ENCODE measurements at places on chromosomes 11 and 22. TPM values are rescaled to one million over a fixed set of nuclear protein-coding genes. Genes with fewer than 3 reads are reported as not detected.

The UPK3A gene
- total RNA-seq: not detected

DNA sequence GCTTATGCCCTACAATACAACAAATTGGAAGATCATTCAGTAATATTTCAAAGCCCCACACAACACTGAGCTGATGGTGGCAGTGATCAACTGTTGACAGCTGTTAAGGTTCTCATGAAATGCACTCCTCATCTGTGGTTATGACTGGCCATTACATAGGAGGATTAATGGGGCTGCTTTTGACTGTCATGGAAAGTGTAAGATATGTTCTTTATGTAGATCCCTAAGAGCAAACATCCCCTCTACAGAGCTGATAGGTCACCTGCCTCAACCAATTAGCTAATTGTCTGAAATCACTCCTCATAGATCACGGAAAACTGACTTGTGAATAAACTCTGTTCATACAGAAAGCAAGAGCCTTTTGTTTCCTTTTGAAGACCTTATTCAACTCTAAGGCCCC is 78.1 kb downstream of the GAB2 start:
- no peak for DNase-seq

DNA sequence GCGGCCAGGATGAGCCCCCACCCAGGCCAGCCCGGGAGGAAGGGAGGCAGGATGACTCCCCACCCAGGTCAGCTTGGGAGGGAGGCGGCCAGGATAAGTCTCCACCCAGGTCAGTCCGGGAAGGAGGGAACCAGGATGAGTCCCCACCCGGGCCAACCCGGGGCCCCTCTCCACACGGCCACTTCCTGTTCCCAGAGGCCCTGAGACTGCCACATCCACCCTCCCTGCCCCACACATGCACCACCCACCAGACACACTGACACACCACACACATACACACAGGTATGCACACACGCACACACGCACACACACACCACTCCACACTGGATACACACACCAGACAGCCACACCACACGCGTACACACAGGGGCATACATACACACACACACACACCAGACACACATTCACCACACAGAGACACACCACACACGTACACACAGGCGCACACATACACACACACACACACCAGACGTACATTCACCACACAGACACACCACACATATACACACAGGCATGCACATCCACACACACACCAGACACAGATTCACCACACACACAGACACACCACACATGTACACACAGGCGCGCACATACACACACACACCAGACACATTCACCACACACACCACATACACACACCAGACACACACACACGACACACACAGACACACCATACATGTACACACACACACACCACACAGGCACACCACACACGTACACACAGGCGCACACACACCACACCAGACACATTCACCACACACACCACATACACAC is 84.9 kb upstream of the PRR5 start:
- DNase-seq: no peak

- DNase-seq: no peak
These were observed 229.8 kb downstream of the BLID start for GRCh38 chr11:121886005-121886734.

DNA sequence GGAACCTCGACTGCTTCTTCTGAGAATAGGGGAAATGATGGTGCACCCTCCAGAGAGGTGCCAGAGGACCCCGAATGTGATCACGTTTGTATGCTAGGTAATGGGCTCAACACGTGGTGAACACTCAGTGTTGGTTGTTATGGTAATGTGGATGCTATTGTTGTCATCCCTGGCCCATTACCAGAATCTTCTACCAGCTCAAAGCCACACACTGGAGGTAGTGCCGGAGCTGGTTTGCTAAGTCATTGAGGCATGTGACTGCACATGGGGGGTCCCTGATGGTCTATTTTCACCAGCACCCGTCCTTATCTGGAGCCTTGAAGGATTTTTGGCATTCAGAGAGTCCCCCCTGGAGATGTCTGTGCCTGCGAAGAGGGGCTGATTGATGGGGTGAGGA is 119.1 kb upstream of the CD82 start:
- no peak for DNase-seq

GRCh38 chr22:17955590-17956379 is 68.6 kb downstream of the MICAL3 start:
- DNase-seq: no peak

DNA sequence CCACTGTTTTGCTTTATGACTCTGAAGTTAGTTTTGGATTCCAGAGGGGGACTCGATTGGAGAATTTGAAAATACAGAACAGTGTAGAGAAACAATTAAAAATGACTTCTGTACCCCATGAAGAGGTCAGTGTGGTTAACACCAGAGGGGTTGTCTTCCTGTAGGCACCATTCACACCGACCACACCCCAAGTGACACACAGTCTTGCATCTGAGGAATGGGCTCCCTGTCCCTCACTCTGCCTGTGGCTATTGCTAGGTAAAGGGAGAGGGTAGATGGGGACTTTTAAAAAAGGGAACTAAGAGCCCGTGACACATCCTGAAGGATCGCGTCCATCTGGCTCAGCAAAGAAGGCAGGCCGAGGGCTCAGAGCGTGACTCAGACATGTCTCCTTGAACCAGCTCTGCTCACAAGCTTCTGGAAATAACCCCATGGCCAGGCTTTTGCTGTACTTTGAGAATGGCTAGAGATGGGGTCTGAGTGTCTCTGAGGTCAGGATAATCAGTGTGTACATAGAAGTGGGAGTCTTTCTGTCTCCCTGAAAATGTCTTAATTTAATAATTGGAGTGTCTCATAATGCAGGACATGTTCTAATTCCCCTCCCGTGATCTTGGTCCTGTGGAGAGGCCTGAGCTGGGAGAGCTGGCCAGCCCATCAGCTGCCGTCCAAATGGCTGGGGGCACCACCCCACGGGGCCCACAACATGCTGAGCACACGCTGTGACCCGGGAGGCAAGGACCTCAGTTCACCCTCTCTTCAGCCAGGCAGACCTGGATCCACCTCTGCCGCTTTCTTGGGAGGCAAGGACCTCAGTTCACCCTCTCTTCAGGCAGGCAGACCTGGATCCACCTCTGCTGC is 39.3 kb downstream of the SGSM1 start:
- DNase-seq: no peak

The PANX2 gene
- total RNA-seq: 5.4 TPM

DNA sequence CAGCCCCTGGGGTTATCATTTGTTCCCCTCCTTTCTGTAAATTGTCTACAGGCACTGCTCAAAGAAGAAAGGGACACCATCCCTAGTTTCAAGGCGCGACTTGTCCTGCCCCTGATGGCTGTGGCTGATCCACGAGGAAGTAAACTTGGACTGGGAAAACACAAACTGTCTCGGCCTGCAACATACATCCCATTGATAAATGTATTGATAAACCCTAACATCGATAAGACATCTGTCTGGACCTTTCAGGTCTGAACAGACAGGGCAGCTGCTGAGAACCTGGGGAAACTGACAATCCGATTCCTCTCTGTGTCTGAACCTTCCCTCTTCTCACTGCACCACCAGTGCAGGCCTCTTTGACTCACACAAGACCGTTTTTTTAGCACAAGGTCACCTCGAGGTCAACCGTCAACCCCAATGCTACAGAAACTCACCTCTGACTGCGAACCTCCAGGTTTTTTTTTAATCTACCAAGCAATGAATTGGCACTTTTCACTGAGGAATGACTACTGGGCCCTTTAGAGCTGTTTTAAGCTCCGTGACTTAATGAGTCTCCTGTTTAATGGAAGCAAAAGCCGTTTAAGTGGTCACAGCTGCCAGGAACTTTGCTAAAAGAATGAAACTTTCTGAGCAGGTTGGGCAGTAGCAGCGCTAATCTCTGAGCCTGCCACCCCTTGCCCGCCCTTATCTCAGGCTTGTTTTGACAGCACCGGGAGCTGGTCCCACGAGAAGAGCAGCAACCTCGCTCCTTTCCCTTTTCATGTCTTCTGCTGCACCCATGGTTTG is 203.8 kb upstream of the TMEM45B start:
- no peak for DNase-seq

GRCh38 chr22:20606041-20606783 is 98.8 kb downstream of the MED15 start:
- peak; percentile 83 for DNase-seq

- DNase-seq: no peak
These were observed 4.6 kb upstream of the MIF start for GRCh38 chr22:23889620-23890019.

DNA sequence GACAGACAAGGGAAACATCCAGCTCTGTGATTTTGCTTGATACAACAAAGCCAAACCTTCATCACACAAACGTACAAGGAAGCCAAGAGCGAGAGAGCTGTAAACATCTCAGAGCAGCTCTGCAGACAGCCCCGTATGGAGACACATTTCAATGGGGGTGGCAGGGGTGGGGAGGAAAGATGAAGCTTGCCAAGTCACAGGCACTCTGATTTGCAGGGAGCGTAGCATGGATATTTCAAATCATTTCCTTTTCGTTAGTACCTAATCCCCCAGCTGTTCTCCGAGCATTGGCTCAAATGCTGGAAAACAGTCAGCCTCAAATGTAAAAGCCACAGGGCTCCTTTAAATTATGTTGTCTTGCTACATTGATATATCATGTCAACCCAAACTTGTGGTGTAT is 458.9 kb upstream of the CADM1 start:
- DNase-seq: no peak

DNA sequence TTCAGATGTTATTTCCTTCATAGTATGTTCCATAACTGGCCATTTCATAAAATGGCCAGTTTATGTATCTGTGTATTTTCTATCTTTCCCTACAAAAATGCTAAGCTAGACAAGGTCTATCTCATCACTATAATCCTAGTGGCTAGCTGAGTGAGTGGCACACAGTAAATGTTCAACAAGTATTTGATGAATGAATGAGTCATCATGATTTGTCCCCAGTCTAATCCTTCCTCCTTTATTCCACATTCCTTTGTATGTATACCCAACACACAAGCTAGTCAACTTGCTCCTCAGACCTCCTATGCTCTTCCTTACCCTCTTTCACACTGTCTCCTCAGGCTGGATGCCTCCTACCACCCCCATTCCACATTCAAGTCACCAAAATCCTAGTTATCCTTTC is 12.5 kb downstream of the APLNR start:
- DNase-seq: no peak

GRCh38 chr11:130124096-130124495 is 35.5 kb upstream of the ST14 start:
- no peak for DNase-seq

GRCh38 chr22:29765905-29766631 is 739 bp downstream of the ZMAT5 start:
- DNase-seq: no peak

The MOV10L1 gene
- total RNA-seq: not detected

The ZNF215 gene
- total RNA-seq: 17.1 TPM

DNA sequence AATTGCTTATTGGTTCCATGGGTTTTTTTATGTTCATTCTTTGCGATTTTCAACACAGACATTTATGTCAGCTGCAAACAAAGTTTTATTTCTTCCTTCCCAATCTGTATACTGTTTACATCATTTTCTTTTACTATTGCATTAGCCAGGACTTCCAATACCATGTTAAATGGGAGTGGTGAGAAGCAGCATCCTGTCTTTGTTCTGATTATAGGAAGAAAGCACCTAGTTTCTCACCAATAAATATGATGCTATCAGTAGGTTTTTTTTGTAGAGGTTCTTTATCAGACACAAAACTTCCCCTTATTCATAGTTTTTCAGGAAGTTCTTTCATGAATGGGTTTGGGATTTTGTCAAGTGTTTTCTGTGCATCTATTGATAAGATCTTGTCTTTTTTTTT is 28.0 kb upstream of the OR8B8 start:
- no peak for DNase-seq

DNA sequence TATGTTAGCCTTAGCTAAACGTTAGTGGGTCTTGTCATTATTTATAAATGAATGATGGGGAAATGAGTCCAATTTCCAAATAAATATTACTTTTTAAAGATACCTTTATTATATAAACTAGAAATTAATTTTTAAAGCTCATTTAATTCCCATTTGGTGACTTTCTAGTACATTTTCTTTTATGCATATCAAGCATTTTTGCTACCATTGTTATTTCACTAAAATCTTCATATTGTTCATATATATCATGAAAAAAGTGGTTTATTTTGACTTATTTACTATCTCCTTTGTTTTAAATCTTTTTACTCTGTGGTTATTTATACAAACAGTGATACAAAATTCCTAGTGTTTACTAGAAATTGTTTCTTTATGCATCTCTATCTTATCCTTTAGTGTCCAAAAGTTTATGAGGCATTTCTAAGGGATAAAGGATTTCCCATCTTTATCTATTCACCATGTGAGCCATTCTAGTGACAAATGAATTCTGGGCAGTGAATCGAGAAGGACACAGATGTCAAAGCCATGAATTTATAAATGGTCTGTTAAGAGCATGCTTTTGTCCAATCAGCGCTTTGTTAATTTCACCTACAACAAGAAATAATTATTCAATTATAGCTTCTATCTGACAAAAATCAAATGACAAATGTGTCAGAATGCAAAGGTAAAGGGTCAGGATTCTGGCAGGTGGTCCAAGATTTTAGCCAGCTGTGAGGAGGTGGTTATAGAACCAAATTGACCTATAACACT is 70.6 kb downstream of the PRMT3 start:
- DNase-seq: no peak

- DNase-seq: no peak
These were observed 16.2 kb downstream of the MISFA start for GRCh38 chr11:18615628-18616392.

Measured in H1 (cell line).